Pancreas (tissue), 10 donors: ENCODE measurements at places on chromosomes 7 and 10.

GRCh38 chr10:35416619-35417312, 80.5 kb downstream of the CCNY start:
- no peak for DNase-seq

DNA sequence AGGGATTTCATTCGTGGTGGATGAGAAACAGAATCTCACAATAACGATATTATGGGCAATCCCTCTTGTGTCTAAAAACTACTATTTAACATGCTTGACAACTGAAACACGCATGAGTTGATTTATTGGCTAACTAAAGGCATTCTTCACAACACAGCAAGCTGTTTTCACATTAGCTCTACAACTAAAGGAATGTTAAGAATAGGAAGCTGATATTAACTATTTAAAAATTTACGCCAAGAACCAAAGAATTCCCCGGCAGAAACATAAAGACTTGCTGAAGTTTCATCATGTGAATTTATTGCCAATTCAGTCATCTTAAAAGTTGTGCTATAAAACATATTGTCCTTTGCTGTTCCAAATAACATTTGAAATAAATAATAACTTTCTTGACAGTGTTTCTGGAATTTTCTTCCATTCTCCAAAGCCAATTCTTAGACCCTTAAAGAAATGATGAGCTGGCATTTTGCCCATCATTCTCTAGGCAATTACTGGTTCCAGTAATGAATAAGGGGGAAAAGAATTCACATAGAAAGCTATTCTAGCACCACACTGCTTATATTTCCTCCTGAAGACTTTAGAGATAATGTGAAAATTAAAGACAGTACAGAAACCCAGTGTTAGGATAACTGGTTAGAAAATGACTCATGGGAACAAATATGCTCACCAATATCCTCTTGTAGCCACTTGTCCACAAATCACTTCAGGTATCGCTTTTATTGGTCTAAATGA, 233.1 kb downstream of the PARD3 start:
- DNase-seq = no peak

DNA sequence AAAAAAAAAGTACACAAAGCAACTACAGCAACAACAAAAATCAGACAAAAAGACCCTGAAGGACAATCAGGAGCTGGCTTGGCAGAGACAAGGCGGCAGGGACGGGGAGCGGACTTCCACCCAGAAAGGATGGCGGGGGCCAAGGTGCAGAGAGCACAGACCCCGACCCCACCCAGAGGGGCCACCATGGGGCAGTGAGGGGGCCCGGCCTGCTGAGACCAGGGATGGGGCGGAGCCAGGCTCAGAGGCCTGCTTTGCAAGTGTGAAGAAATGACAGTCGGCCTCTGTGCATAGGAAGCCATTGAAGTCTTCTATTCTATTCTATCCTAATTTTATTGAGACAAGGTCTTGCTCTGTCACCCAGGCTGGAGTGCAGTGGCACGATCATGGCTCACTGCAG, 82.0 kb downstream of the ELFN1 start:
- DNase-seq = no peak

DNA sequence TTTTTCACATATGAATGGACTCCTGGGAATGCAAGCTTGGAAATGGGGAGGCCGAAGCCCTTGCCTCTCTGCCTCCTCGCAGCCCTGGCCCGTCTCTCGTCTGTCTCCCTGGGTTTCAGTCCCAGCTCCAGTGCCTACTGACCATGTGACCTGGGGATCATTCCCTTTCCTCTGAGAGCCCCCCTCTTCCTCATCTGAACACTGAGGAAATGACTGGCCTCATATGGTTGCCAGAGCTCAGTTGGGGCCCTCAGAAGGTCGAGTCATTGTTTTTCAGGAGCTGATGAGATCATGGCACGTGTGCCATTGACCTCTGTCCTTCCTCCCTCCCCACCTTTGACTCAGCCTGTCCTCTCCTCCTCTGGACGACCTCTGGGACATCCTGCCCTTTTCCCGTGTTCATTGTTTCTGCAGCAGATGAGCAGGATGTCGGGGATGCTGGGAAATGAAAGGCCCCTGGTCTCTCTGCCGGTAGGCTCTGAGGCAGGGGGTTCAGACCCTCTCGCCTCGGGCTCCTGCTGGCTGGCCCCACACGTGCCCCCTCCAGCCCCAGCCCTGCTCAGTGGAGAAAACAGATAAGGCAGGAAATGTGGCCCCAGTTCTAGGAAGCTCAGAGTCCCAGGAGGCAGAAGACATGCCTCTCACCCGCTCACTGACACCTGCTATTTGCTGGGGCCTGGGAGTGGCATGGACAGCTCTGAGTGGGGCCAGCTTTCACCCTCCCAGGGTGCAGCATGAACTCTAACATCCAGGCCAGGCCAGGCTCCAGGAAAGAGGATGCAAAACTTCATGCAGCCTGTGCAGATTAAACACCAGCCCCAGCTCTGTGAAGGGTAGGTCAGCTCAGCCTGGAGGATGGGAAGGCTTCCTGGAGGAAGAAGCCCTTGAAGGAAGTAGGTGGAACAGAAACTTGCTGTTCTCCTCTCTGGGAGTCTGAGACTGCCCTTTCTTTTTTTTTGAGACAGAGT, 8.3 kb upstream of the PPP1R35 start:
- no peak for DNase-seq

GRCh38 chr10:54622017-54622416, 179.0 kb downstream of the PCDH15 start:
- DNase-seq = no peak
